ENCODE measurements at places on chromosomes 7 and 10.

DNA sequence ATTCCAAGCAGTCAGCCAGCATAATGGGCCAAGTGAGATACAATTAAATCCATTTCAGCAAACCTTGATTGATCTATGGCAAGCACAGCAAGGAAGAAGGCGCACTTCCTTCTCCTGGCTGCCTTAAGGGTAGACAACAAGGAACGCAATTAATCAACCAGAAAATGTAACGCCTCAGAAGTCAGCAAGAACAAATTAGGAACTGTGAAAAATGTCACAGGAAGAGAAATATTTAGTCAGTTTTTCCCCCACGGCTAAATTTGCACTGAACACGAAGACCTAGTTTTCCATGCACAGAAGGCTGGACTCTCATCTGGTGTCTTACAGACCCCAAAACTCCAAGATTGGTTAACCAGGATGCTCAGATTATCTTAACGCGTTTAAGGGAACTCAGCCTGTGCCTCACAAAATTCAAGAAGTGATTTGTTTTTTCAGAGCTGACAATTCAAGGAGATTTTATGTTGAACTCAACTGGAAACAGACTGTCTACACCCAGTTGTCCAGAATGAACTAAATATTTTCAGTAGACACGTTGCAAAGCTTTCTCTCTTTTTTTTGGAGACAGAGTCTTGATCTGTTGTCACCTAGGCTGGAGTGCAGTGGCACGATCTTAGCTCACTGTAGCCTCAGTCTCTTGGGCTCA is 14.2 kb downstream of the SNX8 start:
- no peak for DNase-seq

DNA sequence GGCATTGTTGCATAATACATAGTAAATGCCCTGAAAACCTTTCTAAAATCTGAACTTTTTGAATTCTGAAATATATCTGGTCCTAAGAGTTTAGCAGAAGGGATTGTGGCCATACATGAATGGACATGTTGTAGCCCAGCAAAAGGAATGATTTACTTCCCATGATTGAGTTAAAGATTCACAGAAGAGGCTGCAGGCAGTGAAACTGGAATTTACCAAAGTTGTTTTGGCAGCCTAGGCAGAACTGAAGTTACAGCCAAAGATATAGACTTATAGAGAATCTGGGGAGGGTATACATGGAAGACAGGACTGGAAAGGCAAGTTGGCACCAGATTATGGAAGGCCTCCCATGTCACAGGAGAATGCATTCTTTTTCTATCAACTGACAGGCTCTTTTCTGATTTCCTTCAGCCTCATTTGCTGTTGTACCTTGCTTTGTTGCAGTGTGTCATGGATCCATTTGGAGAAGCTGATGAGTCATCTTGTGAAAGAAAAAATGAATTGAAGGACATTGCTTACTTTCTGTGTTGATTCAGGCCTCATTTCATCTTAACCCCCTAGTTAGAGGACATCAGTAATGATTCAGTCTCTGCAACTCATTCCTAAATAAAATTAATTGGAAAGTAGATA is 356.2 kb upstream of the LRGUK start:
- no peak for DNase-seq

DNA sequence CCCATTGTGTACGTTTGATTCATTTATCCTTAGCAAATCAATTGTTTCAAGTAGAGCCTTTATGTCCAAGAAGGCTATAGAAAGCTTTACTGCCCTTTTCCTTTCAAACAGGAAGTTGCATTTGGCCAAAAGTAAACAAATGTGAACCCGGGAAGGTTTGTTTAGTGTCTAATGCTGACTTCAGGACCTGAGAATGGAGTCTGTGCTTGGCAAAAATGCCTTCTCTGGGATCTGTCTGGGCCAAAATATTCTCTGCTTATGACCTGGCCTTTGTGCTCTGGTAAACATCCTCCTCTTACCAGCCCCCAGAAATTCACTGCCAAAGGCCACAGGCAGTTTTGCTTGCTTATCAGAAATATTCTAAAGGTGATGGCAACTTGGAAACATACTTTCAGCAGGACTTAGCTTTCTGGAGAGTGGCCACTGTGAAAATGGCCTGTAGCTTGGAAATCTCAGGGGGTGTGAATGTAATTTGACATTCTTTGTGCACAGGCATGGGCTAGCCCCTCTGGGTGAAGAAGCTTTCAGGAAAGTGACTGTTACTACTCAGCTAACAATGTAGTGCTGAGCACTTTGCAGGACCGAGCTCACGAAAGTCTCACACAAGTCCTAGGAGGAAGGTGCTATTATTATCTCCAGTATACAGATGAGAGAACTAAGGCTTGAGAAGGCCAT is 199.5 kb downstream of the PTEN start:
- no peak for DNase-seq

DNA sequence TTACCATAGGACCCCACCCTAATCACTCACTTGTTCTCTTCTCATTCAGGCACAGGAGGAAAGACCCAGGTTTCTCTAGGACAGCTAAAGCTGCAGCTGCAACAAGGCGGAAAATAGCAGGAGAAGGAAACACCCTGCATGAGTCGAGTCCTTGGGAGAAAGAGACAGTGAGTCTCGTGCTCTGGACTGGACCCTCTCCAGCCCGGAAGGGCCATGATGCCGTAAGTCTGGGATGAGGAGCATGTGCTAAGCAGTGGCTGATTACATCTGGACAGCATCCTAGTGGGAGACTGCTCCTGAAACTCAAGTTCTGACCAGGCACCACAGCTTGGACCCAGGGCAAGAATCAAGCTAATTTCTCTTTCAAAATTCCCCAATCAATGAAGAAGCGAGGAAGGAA is 39.4 kb downstream of the FBXW4 start:
- DNase-seq = no peak

- DNase-seq = no peak
These were observed 12.7 kb downstream of the FAS start for GRCh38 chr10:89003344-89003743.
